ENCODE measurements at places on chromosomes 16 and 17.

DNA sequence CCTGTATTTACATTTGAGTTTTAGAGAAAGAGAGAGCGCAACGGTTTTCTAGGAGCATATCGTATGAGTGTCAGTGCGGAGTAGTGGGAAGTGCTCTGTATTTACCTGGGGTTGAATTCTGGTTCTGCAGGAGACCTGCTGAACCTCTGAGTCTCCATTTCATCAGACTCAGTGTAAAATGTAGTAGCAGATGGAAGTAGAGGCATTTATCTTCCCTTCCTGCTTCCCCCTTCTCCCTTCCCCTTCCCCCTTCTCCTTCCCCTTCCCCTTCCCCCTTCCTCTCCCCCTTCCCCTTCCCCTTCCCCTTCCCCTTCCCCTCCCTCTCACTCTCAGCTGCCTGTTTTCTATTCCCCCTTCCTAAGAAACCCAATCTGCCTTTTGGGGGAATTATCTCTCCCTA is 426.9 kb downstream of the NPIPA7 start:
- no peak for DNase-seq

DNA sequence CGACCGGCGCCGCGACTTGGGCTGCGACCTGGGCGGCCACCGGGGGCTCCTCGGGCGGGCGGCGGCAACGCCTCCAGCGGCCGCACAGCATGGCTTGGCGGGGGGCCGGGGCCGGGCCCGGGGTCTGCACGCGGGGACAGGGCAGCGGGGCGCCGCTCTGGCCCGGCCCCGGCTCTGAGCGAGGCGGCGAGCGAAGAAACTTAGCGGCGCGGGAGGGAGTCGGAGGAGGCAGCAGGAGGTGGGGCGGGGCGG is at the start of gene PLCD3:
TSS of gene PLCD3 (minus strand) at position 196 of the 252 bp plus-strand sequence. CDS start at position 91, 105 bp downstream.
- DNase-seq, result peak; percentile 65

- DNase-seq, result no peak
Measured at GRCh38 chr17:29090108-29090507, 47.2 kb downstream of the PIPOX start.

DNA sequence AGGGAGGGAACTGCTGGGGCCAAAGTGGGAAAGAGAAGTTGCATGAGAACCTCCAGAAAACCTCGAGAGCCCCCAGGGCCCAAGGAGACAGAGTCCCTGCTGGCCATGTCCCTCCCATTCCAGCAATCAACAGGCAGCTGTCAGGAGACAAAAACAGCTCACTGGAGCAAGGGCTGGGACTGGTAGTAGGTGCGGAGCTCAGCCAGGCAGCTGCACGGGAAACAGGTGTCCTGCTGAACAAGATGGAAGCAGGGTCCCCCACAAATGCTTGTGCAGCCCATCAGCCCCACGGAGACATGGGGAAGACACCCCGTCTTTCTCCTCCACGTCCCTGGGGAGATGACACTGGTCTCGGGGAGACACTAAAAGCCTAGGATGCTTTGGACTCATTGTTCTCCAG is 34.5 kb downstream of the SDK2 start:
- no peak for DNase-seq

GRCh38 chr16:68287276-68288251 is 23.2 kb downstream of the SLC7A6OS start:
- DNase-seq, result no peak

DNA sequence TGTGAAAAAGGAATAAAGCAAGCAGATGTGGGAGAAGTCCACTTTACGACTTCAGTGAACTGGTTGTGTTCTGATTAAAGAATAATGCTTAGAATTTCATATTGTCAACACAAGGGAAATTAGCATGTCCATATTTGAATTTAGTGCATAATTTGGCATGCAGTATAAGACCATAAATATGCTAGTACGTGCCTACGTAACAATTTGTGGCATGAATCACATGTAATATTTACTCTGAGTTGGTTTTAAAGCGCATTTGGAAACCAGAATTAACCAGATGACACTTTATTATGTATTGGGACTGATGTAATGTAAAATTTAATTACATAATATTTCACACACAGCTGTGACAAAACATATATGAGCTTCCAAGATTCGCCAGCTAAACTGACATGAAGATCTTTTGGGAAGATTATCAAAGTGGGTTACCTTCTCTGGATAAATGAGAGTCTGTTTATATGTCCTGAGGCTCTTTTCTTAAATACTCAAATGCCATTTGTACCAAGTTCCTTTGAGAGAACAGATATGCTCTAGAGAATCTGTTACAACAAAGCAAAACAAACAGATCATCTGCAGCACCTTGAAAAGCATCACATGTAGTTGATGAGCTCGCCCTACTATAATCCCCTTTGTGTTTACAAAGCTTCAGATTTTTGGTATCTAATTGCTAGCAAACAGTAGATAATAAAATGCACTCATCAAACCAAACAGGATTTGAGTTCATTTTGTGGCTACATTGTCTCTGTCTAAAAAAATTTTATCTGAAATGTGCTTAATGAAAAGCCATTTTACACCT is 1468.6 kb downstream of the CDH11 start:
- DNase-seq, result no peak

DNA sequence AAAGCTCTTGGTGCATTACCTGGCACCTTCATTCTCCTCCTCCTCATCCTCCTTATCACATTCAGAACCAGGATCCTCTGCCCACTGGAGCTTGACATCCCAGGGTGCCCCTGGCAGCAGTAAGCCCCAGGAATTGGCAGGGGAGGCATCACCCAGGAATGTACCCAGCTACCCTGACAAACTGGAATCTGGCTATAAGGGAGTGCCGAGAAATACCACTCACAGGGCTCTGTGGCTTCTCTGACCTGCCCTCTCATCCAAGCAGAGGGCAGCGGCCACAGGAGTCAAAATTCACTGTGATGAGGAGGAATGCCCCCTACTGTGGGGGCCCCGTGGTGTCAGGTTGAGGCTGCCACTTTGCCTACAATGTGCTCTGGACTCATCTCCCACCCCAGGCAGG is 19.6 kb downstream of the MPP3 start:
- DNase-seq, result no peak

DNA sequence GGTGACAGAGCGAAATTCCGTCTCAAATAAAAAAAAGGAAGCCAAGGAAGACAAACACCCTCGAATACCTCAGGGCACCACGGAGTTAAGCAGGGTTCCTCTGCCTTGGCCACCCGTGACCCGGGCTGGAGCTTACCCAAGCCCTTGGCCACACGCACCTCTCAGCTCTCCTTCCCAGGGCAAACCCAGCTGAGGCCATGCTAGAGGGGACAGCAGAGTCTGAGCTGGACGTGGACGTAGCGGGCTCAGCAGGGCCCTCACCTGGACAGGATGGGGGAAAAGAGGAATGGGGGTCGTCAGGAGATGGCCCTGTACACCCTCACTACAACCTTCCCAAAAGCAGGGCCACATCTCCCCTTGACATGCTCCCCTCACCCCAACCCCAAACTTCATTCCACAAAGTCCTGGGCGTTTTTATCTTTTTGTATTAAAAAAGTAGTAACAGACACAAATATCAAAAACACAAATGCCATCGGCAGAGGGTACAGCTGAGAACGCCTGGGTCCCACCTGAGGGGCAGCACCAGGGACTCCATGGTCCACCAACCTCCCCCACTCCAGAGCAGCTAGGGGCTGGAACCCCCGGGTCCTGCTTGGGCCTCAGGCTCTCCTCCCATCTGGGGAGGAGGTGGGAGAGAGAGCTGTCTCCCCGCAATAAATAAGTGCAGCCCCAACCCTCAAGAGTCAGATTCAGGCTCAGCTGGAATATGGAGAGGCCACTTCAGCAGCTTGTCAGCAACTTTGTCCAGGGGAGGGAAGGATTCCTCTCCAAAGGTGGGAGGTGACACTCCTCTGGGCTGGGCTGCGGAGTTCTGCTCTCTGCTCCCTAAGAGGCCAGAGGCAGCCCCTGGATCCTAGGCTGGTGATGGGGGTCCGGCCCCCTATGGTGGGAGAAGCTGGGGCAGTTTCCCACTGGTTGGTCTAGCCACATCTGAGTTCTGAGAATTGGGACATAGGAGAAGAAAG is 11.9 kb downstream of the PER1 start:
- DNase-seq, result no peak

- no peak for DNase-seq
Measured at GRCh38 chr17:76278952-76279741, 14.0 kb downstream of the UBALD2 start.

DNA sequence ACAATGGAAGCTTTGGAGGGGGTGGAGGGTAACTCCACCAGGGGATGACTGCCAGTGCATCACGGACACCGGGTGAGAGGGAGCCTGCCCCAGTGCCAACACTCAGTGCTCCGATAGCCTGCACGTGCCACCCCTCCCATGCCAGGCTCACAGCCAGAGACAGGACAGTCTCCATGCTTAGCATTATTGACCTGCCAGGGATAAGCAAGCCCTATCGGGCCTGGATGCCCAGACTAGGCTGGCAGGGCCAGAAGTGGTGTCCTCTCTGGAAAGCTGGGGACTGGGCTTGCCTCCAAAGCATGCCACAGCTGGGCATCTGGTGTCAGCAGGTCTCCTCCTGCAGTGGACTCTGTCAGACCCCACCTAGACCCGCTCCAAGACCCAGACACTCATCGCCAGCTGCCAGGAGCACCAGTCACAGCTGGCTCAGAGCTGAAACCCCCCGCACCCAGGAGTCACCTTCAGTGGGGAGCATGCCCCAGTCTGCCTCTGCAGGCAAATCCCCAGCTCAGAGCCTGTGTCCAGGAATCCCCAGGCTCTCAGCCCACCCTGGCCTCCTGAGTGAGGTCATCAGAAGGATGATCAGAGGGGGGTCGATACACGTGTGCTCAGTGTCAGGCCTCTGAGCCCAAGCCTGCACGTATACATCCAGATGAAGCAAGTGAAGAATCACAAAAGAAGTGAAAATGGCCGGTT is 1.8 kb upstream of the RHBDF1 start:
- no peak for DNase-seq

- DNase-seq, result no peak
Measured at GRCh38 chr16:89765292-89765830, 44.0 kb downstream of the ZNF276 start.

GRCh38 chr16:72657791-72658190 is 390.1 kb downstream of the ZFHX3 start:
- DNase-seq, result no peak

DNA sequence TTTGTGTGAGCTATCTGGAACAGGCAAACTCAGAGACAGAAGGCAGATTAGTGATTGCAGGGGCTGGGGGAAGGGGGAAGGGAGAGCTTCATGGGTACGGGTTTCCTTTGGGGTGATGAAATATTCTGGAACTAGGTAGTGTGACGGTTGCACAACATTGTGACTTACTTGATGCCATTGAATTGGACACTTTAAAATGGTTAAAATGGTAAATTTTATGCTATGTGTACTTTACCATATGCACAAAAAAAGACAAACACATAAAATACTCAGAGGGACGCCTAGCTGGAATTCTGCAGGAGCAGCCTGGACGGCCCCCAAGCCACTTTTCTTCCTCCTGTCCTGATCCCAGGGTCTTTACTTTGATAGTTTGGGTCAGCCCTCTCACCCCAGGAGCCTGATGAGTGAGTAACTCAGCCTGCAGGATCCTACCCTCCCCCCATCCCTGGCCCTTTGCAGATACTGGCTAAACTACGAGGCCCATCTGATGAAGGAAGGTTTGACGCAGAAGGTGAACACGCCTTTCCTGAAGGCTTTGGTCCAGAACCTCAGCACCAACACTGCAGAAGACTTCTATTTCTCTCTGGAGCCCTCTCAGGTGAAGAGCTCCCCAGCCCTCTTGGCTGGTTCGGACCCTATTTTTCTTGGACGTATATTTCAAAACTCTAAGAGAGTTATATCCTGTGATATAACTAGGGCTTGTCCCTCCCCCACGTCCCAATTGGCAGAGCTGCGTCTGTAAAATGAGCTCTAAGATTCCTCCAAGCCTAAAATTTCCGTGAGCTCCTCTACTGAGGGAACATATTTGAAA is 7.8 kb downstream of the ADGRG3 start:
- no peak for DNase-seq

GRCh38 chr16:57186872-57187854 is 1.0 kb downstream of the RSPRY1 start:
- DNase-seq, result no peak

DNA sequence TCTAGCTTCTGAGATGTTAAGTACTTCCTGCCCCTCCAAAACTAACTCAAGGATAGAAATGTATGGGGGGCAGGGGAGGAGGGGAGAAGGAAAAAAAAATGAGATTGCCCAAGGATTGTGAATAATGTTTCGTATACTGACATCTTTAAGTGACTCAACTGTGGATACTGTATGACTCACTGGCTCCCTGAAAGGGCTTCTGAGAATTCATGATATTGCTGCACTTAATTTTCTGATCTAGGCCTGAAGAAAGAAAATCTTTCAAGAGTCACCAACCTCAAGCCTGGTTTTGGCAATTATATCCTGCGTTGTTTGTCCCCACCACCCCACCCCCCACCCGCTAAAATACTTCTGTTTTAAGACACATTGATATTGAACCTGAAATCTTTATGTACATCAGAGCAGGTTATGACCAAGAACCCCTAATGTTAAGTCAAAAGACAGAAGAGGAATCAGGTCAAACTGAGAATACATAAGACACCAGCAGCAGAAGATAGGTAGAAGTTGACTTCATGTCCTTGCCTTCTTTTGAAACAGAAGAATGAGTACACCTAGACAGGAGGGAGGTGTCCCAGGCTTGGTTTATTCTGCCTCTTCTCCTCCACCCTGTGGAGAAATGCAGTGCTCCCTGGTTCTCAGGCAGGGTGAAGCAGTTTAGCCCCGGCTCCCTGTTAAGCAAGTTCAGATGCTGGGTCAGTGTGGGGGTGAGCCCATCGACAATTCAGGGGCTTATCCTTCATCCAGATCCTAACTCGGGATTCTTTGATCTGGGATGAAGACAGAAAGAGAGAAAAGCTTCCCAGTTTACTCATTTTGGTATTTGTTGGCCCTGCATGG is 3.3 kb upstream of the FBXL20 start:
- peak; percentile 19 for DNase-seq

GRCh38 chr16:14510939-14511799 is 118.9 kb downstream of the PARN start:
- DNase-seq, result no peak

DNA sequence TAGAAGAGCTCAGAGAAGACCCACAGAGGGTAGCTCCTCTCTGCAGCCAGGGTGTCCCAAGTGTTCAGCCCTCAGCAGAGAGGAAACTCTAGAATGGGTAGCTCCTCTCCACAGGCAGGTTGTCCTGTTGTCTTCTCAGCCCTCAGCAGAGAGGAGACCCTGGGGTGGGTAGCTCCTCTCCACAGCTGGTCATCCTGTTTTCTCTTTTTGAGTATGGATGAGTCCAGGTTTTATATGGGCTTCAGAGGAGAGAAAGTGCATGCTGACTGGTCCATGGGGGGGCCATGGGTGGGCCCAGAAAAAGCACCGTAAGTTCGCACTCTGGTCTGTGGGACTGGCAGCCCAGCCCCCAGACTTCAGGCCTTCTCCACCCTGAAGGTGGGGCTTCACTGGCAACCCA is 48.4 kb downstream of the ESRP2 start:
- no peak for DNase-seq

- no peak for DNase-seq
Measured at GRCh38 chr16:85640254-85640558, 27.1 kb downstream of the GSE1 start.
